ENCODE measurements at places on chromosomes 13 and 19. TPM values are rescaled to one million over a fixed set of nuclear protein-coding genes. Genes with fewer than 3 reads are reported as not detected.

DNA sequence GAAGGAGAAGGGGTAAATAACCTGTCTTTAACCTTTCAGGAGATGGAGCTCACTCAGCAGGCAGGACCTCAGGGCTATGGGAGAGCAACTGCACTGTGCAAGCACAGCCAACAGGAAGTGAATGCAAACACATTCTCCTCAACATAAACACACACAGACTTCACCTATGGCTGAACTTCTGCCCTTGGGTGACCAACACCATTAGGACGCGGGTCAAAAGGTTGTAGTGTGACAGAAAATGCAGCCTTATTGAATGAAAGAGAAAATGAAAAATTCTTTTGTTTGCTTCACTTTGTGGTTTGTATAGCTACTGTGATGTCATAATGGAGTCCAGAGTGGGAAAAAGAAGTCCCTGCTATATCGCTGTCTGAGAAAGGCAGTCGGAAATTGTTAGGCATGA, 323.0 kb downstream of the NDFIP2 start:
- H3K4me3 ChIP-seq = no peak overlapping the region
- no peaks in the 10 kb centered on the region for H3K27me3 ChIP-seq
- ATAC-seq = no peak
- H3K4me1 ChIP-seq = no peaks in the 10 kb centered on the region

DNA sequence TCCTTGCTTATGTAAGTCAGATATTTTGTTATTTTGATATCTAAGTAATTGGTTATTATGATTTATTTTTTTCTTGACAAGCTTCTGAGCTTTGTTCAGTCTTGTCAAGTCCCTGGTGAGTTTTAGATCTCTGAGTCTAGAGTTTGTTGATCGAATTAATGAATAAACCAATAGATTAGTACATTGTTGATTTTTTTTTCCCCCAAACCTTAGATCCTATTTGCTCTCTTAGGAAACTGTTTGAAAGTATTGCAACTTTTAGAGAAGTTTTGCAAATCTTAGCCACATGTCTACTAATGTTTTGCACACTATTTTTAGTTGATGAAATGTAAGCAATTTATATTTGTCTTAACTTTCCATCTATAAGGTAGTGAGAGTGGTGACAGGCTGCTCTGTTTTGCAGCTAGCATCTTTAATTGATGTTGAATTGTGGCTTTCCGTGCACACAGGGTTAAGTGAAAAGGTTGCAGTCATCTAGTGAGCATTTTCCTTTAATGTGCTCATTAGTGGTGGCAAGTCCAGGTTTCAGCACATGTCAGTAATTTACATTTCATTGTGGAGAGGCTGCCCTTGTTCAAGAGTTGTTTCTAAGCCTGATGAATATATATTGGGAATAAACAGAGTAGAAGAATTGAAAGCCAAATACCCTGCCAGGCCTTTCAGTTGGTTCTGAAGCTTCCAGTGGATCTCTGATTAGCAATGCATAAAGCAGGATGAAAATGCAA, 86.3 kb downstream of the PCCA start:
- ATAC-seq = no peak
- no peaks in the 10 kb centered on the region for H3K4me1 ChIP-seq
- no peaks in the 10 kb centered on the region for H3K27me3 ChIP-seq
- no peak overlapping the region for H3K27ac ChIP-seq
- no peak overlapping the region for H3K4me3 ChIP-seq

- H3K27me3 ChIP-seq = no peaks in the 10 kb centered on the region
- no peaks in the 10 kb centered on the region for H3K4me1 ChIP-seq
- no peak overlapping the region for H3K27ac ChIP-seq
- no peak overlapping the region for H3K4me3 ChIP-seq
- ATAC-seq = no peak
These were observed 499.4 kb upstream of the ARGLU1 start for GRCh38 chr13:107067381-107067780.

The PRODH2 gene
- total RNA-seq = not detected

The IL11 gene
- total RNA-seq = not detected

All from gastroesophageal sphincter (tissue), 4 donors.